NCI-H69 (cell line): ENCODE measurements at places on chromosomes 2 and 18.

GRCh38 chr2:231714639-231715498, 6.5 kb downstream of the PTMA start:
- peak; percentile 79 for DNase-seq

GRCh38 chr2:45585267-45585861, 25.7 kb downstream of the SRBD1 start:
- peak; percentile 10 for DNase-seq

GRCh38 chr2:151051574-151052220, 210.0 kb downstream of the RBM43 start:
- DNase-seq, result peak; percentile 40

DNA sequence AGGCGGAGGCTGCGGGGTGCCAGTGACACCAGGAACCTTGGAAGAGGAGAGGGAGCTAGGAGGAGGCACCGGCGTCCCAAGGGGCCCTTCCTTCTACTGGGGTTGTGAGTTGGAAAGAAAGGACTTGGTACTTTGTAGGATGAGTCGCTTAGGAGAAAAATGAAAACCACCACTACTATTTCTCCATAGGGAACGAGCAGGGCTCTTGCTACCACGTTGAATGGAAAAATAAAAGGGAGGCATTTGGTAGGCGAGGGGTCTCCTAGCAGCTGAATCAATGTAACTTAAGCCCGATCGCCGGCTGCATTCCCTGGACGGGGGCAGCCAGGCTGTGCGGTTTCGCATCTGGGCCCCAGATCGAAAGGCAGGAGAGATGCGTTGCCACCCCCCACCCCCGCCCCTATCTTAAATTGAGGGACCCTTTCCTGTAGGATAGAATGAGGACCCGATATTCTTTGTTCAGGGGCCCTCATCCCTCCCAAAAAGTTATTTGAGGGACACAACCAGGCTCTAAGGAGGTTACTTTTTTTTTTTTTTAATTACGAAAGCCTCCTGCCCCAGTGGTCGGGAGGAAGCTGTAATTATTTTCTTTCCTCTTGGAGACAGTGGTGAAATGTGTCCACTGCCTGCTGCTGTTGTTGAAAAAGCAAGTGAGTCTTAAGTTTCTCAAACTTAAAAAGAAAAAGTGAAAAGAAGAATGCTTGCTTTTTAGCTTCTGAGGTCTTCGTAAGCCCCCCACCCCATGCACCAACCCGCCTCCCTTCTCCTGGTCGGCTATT, 1.3 kb downstream of the IGFBP2 start:
- peak; percentile 58 for DNase-seq

GRCh38 chr2:81528852-81529480, 1224.4 kb upstream of the LRRTM1 start:
- no peak for DNase-seq

- no peak for DNase-seq
Observed at GRCh38 chr2:10865841-10866240, 45.9 kb upstream of the KCNF1 start.

GRCh38 chr2:233241803-233242202, 9.7 kb upstream of the ATG16L1 start:
- DNase-seq, result no peak

DNA sequence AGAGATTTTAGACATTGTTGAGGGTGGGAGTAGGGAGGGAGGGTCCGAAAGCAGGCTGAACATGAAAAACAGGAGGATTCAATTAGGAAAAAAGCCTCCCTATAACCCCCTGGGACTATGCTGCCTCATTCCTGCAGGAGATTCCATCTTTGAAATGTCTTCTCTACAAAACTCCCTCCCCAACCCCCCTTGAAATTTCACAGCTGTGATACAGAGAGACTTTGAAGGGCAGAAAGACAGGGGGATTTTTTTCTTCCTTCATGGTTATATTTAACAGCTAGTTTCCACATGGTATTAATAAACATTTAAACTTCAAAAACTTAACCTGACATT, 57.6 kb downstream of the TRIB2 start:
- no peak for DNase-seq

- peak; percentile 75 for DNase-seq
Observed at GRCh38 chr2:238286551-238286950, 1.9 kb downstream of the PER2 start.

- DNase-seq, result no peak
Observed at GRCh38 chr2:209549589-209549988, 125.7 kb downstream of the MAP2 start.

GRCh38 chr2:108943751-108944150, 45.3 kb downstream of the EDAR start:
- DNase-seq, result no peak

GRCh38 chr18:25146512-25146910, 205.5 kb downstream of the ZNF521 start:
- no peak for DNase-seq

DNA sequence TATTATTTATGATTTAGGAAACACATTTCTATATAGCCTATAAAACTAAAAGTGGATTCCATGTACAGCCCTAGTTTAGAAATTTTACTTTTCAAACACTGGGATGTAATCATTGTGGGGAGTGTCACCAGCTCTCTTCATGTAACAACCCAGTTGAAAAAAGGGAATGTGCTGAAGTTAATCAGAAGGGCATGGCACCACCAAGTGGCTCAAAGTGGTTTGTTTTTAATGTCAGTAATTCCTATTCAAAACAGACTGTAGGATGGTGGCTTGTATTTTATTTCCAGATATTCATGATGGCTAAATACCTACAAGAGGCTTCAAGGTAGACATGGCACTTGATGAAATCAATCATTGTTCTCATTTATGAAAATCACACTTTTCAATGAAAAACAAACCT, 58.1 kb upstream of the TMEM182 start:
- DNase-seq, result peak; percentile 23

DNA sequence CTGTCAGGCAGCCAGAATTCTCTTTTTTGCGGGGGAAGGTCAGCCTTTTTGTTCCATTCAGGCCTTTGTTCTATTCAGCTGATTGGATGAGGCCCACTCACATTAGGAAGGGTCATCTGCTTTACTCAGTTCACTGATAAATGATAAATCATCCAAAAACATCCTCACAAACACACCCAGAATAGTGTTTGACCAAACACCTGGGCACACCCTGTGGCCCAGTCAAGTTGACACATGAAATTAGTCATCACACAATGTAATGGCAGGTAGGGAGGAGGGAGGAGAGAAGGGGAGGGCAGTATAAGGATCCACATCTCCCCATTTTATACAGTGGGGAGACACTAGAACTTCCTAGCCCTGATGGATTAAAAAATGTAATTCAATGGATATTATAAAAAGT, 8.3 kb upstream of the RMC1 start:
- peak; percentile 96 for DNase-seq

DNA sequence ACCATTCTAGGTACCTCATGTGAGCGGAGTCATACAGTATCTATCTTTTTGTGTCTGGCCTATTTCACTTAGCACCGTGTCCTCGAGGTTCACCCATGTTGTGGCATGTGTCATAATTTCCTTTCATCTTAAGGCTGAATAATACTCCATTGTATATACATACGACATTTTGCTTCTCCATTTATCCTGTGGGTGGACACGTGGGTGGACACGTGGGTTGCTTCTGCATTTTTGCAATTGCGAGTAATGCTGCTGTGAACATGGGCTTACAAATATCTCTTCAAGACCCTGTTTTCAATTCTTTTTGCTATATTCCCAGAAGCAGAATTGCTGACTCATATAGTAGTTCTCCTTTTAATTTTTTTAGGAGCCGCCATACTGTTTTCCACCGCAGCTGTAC, 243.6 kb upstream of the EPAS1 start:
- DNase-seq, result no peak

GRCh38 chr18:61589724-61590065, 256.5 kb downstream of the CDH20 start:
- peak; percentile 56 for DNase-seq

DNA sequence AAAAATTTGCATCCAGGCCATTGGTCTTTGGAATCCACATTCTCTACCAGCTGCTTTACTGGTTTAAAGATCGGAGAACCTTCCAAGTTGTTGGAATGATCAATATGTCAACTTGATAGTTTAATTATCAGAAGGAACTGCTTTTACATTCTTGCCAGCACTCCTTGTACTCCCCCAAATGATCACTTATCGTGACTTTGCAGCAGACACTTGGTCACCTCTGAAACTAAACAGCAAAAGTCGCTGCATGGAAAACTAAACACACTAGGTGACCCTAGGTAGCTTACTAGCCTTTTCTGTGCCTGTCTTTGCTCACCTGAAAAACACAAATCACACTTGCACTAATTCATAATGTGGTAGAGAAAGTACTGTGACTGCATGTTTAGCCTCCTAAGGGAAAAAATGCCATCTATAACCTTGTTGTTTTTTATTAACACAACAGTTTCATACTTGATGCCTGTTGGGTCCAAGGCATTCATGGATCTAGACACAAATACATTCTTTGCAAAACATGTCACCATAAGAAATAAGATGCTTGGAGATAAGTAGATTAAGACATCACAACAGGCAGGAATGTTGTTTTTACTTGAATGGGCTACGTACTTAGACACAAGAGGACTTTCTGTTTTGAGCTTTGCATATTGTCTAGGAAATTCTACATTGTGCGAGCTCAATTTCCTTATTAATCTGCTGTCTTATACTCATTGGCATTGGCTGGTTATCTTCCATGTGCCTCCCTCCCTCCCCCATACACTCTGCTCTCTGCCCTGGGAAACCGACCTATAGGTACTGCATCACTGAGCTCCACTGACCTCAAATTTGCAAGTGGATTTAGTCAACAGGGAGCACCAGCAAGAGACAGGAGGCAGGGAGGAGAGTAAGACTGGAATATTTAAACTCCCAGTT, 219.1 kb upstream of the STK17B start:
- DNase-seq, result no peak
